Mesenteric fat pad (tissue), 1 donor: ENCODE measurements at places on chromosomes 1 and 21. TPM values are rescaled to one million over a fixed set of nuclear protein-coding genes. Genes with fewer than 3 reads are reported as not detected.

ASCL5 gene
- total RNA-seq, result not detected

- no peak for DNase-seq
These were observed 83.9 kb downstream of the DTL start for GRCh38 chr1:212119397-212119837.

DNA sequence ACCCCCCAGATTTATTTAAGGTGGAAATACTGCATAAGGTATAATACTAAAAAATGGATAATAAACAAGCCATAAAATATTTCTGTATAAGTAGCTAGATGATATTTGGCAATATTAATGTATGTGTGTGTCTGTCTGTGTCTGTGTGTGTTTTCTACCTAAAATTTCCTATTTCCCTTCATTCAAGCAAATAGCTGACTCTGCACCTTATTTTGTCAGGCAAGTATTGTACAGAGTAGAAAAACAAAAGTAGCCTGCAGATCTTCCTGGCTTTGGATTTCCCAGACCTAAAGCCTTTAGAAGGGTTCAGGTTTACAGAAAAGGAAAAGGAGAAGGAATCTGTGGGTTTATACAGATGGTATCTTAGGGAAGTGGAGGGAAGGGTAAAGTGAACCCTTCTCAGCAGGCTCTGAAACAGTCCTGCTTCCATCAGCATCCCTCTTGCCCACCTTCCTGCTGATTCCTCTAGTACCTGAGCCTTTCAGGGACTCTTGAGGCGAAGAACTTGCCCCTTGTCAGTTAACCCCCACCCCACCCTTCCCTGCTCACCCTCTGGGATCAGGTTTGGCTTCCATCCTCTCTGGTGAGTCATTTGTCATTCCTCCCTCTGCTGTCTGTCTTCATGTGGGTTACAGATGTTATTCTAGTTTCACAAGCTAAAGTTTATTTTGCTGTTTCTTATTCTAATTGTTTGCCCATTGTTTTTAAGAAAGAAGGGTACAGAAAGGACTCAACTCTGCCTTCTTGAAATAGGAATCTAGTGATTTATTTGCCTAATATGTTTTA is 21.7 kb upstream of the RGS16 start:
- DNase-seq, result no peak

SH3GLB1 gene
- total RNA-seq, result 228 TPM

ZNF697 gene
- total RNA-seq, result 11.0 TPM

DNA sequence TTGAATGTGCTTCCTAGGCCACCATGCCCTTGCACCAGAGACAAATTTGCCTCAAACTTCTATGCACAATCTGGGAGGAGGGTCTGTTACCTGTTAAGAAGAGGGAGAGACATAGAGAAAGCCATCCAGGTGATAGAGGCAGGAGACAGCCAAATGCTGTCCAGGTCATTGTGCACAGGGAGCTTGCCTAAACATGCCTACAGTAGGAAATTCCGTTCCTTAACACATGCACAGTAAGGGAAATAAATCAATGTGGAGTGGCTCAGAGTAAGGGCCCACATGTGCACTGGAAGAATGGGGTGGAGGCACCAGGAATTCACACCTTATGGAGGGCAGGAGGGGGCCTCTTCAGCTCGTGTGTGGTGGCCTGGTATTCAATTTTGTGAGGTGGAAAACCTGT is 19.5 kb upstream of the CREG1 start:
- DNase-seq, result no peak

DNA sequence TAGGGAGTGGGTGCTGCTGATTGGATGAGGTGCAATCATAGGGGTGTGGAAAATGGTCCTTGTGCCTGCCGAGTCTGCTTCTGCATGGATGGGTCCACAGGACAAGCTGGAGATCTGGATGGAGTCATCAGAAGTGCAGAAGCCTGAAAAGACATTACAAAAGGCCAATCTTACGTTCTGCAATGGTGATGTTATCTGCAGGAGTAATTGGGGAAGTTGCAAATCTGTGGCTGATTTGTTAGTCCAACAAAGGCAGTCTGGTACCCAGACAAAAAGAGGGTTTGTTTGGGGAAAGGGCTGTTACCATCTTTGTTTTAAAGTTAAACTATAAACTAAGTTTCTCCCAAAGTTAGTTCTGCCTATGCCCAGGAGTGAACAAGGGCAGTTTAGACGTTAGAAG is 166.5 kb downstream of the PGBD5 start:
- no peak for DNase-seq

GRCh38 chr1:211938561-211938997 is 96.8 kb downstream of the INTS7 start:
- DNase-seq, result no peak

GRCh38 chr1:38179483-38179882 is 132.9 kb upstream of the POU3F1 start:
- no peak for DNase-seq

DNA sequence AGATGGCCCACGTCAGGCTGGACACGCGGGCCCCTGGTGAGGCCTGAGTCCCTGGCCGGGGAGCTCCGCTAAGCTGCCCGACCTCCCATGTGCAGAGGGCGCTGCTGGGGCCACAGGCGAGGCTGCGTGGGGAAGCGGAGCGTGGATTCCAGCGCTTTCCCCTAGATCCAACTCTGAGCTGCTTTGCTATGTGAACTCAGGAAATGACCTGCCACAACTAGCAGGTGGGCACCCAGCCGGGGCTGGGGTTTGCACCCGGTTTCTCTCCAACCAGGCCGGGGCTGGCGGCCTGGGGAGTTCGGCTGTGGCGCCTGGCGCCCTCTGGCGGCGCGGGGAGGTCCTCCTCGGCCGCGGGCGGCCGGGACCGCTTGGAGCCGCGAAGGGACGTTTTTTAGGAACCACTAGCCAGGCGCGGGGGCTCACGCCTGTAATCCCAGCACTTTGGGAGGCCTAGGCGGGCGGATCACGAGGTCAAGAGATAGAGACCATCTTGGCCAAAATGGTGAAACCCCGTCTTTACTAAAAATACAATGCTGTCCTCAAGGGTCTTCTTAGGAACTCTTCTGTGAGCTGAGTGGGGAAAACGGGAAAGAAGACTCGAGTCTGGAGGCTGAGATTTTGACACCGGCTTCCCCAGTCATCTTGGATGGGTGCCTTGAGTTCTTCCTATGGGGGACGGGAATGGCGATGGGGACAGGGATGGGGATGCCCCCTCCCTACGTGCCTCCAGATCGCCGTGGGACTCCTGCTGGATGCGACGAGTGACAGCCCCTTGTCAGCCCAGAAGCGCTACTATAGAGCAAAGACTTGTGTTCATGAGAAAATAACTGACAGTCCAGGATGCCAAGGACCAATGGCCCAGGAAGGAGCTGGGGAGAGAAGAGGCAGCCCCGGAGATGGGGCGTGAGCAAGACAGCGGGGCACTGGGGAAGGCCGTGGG is 12.6 kb downstream of the PYCR2 start:
- peak; percentile 93 for DNase-seq

DNA sequence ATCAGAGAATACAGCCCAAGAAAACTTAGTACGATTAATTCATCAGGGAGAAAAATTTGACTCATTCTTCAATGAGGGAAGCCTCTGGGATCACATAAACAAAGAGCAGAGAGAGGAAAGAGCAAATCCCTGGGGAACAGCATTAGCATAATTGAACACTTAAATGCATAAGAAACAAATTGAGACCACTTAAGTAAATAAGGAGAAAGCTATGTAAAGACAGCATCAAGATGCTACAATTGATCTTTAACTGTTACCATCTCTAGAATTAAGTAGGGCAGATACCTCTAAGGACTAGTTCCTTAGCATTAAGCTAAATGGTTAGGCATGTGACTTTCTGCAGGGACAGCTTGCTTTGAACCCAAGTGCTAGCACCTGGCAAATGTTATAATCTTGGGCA is 265.1 kb upstream of the NEGR1 start:
- DNase-seq, result no peak

DNA sequence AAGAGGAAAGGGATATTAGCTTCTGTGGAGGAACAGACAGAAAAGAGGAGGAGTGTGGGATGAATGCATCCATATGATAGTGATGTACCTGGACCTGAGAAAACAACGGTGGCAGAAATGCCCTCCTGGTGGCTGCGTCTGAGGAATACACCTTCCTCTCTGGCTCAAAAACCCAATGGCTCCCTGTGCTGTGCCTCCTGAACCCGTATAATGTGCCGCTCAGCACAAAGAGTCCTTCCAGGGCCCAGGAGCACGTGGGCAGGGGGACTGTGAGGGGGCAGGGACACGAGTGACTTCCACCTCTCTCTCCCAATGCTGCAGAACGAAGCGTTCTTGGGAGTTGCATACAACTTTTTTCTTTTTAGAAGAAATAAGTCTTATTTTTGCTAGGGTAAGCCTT is 31.2 kb downstream of the IRF2BP2 start:
- no peak for DNase-seq

- no peak for DNase-seq
These were observed 35.4 kb downstream of the PKP1 start for GRCh38 chr1:201318504-201319340.

HES2 gene
- total RNA-seq, result 0.19 TPM

DNA sequence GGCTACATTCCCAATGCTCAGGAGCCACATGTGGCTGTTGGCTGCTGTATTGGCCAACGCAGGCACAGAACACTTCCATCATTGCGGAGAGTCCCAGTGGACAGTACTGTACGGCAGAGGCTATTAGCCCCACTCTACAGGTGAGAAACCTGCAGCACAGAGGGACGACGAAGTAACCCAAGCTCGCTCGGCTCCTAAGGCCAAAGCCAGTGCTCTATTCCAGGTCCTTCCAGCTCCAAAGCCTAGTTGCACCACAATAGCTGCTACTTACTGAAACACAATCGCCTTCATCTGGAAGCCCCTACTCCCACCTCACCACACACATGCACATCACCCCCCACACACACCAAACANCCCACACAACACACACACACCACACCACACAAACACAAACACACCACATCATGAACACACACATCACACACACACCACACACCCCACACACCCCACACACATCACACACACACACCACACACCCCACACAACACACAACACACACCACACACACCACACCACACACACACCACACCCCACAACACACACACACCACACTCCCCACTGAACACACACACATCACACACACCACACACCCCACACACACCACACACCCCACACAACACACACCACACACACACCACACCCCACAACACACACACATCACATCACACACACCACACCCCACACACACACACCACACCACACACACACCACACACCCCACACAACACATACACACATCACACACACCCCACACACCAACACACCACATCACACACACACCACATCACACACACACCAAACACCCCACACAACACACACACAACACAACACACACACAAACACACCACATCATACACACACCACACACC is 3.2 kb downstream of the LYPD8 start:
- DNase-seq, result no peak

GRCh38 chr21:34693192-34693810 is 24.5 kb downstream of the CLIC6 start:
- DNase-seq, result no peak

HPDL gene
- total RNA-seq, result 1.00 TPM

DNA sequence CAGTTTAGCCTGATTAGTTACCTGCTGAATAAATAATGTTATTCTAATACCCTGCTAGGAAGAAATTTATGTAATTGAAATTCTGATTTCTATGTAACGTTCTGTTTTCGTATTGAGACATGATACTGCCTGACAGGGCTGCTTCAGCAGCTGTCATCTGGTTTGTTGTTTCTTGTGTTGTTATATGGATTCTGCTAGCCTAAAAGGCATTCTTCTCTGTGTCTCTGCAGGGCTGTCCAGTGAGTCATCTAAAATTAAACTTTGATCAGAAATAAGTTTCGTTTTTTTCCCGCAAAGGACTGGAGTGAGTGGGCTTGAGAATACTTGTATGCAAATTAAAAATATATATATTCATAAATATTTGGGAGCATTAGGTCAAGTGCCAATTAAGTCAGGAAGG is 93.0 kb downstream of the DYRK1A start:
- DNase-seq, result no peak

AQP10 gene
- not detected for total RNA-seq

DNA sequence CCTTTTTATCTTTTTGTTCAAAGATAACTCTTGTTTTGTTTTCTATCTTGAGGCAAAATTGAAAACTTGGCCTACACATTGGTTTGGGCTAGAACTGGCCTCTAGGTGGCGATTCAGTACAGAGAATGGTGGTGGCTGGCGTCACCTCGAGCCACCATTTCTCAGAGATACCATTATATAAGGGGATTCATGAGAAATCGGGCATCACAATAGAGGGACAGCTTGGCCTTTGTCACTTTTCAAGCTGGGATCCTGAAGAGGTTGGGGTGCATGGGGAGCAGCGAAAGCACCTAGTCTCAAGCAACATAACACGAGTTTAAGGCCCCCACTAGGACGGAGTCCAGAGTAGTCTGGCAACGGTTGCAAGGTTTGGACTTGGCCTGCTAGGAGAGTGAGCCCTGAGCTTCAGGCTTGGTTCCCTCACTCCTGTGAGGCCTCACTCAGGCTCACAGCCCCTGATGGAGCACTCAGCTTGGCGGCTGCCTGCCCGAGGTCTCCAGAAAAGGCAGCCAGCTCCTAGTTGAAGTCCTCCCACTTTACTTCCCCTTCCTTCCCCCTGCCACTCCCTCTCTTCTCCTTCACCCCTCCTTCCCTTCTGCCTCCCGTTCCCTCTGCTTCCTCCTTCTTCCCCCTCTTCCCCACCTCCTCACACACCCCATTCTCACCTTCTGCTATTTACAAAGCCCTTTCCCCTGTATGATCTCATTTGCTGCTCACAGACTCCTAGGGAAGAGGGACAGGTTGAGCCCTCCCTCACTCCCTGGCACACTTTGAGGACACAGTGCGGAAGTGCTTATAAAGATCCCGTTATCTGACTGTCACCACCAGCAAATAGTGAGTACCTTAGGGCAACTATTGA is 67.8 kb downstream of the LRIG2 start:
- no peak for DNase-seq

DDAH1 gene
- 15.4 TPM for total RNA-seq

DNA sequence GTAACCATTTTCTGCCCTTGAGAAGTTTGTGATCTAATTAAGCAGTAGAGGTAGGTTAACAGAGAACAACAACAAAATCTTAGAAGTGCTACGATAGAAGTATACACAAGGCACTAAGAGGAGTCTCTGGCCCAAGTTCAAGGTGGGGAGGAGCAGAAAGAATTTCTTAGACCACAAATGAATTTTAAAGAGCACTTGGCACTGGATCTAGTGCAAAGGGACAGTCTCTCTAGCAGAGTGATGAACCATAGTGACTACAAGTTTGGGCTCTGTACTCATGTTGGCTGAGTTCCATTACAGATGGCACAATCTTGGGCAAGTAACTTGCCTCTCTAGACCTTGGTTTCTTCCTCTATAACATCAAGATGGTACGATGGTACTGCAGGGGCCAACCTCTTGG is 33.3 kb upstream of the PIGC start:
- DNase-seq, result no peak

DNA sequence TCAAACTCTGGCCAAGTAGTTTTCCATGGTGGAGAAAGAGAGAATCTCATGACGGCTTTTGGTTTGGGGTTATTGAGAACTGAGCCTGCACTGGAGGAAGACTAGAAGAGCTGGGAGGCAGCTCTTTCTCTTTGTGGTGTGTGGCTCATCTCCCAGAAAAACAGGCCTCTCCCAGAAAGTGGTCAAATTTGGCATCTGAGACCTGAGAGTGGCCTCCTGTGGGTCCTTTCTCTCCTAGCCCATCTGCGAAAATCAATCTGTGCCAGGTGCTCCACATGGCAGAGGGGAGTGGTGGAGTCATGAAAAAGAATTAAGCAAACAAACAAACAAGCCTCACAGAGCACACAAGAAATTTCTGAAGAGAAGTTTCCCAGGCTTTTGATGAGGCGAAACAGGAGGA is 305.0 kb downstream of the ST6GALNAC3 start:
- no peak for DNase-seq

CLDN14 gene
- not detected for total RNA-seq
